ENCODE measurements at places on chromosomes 3 and 15.
A peak's percentile ranks its signal among the peaks of the same experiment; 100 is the strongest.

GRCh38 chr3:66463730-66464511, 36.9 kb downstream of the LRIG1 start:
- no peak for DNase-seq

DNA sequence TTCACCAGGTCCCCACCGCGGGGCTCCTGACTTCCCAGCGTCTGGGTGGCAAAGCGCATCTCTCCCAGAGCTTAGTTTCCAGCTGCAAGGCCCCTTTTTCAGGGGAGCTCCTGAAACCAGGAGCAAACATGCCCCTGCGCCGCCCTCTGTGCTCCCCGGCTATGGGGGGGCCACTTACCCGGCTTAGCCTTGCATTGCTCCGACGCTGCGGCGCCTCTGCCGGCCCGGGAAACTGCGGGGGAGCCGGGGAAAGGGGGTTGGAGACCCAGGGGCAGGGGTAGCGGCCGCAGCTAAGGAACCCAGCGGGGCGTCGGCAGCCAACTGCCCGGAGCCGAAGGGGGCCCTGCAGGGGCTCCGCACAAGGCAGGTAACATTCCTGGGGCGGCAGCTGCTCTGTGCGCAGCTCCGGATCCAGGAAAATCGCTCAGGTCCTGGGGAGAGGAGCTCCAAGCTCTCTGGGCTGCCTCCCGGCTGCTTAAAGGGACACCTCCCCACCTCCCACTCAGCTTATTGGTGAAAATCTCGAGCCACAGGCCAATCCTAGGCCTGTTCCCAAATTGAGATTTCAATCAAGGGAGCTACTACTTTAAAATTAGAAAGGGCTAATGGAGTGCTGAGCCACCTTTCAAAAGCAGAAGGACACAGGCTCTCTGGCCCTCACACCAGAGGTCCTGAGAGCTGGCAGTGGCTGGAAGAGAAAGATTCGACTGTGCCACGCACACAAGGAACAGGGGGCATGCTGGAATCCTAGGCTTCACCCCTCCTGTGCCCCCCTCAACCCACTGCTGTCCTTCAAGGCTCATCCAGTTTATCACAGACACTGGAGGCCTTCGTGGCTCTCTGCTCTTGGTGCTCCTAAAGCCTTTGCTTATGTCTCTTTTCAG, 42.7 kb upstream of the PRICKLE2 start:
- DNase-seq = no peak

GRCh38 chr15:96023081-96023480, 307.4 kb upstream of the NR2F2 start:
- no peak for DNase-seq

DNA sequence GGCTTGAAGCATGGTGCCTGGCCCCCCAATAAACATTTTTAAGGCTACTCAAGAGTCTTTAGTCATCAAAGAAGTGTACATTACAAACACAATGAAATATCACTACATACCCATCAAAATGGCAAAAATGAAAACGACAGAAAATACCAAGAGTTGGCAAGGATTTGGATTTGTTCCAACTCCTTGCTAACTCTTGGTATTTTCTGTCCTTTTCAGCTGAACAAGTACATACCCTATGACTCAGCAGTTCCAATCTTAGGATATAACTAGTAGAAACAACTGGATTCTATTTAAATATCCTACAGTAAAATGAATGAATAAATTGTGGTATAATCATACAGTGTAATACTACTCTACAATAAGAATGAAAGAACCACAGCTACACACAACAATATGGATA, 25.1 kb upstream of the GABPB1 start:
- DNase-seq = no peak

DNA sequence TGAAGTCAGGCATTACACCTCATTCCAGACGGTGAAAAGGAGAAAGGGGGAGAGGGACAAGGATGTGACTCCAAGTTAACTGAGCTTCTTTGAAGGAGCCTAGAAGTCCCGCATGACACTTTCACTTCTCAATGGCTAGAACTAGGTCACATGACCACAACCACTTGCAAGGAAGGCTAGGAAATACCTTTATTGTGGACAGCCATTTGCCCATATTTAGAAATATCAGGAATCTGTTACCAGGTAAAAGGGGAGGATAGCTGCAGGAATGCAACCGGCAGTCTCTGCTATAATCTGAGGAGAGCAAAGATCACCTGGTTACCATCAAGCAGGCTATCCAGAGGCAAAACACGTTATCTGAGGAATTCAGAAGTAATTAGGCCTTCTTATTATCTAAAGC, 28.9 kb upstream of the PXYLP1 start:
- DNase-seq = no peak

DNA sequence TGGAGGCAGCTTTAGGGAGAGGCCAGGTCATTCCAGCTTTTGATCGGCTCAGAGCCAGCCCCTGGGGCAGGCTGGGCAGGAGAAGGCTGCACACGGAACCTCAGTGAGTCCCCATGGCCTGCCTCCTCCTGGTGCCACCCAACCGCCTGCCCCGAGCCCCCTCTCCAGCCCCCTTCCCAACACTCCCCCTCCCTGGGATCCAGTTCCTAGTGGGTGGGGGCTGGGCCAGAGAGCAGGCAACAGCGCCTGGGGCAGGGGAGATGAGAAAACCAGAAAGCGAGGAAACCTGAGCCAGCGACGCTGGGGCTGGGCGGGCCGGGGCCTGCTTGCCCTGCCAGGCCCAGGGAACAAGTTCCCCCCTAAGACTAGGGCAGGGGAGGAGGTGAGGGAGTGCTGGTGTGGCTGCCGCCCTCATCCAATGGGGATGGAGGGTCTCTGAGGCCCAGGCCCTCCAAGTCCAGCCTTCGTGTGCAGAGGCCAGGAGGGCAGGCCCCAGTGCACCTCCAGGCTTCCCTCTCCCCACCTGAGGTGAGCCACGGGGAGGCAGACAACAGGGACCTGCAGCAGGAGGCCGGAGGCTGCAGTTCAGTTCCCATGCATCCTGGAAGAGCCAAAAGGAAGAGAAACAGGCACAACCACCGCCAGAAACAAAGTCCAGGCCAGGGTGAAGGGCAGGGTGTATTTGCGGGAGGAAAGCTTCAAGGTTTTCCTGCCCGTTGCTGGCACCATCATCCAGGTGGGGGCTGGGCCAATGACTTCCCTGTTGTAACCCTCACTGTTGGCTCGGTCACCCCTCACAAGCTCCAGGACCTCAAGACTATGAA, 4.0 kb upstream of the SEMA3F start:
- DNase-seq = no peak

DNA sequence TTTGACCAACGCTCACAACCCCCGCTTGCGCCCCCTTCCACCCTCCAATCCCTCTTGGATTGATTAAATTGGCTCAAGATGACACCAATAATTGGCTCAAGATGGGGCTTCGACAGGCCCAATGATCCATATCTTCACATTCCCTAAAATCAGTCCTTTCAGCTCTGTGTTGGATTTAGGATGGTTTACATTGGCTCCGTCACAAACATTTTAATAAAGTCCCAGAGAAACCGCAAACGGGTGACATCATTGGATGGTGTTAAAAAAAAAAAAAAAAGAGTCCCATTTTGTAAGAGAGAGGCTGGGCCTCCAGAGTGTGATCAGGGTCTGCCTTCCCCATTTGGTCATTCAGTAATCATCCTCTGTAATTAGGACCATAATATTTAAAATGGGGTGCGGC, 113.4 kb upstream of the MRPS22 start:
- DNase-seq = no peak

- DNase-seq = no peak
Measured at GRCh38 chr3:168090306-168091085, 5.2 kb downstream of the GOLIM4 start.

DNA sequence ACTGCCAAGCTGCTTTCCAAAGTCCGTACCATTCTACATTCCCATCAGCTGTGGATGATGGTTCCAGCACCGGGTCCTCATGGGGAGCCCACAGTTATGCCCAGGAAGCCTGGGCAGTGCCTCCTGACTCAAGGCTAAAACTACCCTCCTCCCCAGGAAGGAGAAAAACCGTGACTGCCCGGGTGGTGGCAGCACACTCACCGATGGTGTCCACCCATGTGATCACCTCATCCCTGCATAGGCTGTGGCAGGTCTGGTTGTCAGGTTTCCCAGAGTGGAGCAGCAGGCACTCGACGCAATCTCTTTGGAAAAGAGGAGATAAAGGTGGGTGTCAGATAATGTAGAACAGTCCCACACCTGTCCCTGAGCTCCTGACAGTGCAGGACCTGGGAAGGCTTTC, 38.6 kb downstream of the UMPS start:
- no peak for DNase-seq

DNA sequence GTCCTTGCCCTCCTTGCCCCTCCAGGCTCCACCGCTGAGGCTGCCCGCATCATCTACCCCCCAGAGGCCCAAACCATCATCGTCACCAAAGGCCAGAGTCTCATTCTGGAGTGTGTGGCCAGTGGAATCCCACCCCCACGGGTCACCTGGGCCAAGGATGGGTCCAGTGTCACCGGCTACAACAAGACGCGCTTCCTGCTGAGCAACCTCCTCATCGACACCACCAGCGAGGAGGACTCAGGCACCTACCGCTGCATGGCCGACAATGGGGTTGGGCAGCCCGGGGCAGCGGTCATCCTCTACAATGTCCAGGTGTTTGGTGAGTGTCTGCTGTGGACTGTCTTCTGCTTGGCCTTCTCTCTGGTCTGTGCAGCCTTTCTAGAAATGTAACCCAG, 61.0 kb downstream of the BOC start:
- DNase-seq = no peak

- DNase-seq = peak; percentile 6
Measured at GRCh38 chr3:75272691-75273090, 391.4 kb upstream of the FRG2C start.

All from NCI-H446 (cell line).